ENCODE measurements at places on chromosomes 2 and 18. TPM values are rescaled to one million over a fixed set of nuclear protein-coding genes. Genes with fewer than 3 reads are reported as not detected.
A peak's percentile ranks its signal among the peaks of the same experiment; 100 is the strongest.

The GRHL1 gene
- total RNA-seq = 61.6 TPM

The SLC4A5 gene
- total RNA-seq = 7.2 TPM

GRCh38 chr18:10912790-10913545, 236.4 kb downstream of the PIEZO2 start:
- no peak for DNase-seq

The SERPINB4 gene
- total RNA-seq = not detected

The EVX2 gene
- not detected for total RNA-seq

DNA sequence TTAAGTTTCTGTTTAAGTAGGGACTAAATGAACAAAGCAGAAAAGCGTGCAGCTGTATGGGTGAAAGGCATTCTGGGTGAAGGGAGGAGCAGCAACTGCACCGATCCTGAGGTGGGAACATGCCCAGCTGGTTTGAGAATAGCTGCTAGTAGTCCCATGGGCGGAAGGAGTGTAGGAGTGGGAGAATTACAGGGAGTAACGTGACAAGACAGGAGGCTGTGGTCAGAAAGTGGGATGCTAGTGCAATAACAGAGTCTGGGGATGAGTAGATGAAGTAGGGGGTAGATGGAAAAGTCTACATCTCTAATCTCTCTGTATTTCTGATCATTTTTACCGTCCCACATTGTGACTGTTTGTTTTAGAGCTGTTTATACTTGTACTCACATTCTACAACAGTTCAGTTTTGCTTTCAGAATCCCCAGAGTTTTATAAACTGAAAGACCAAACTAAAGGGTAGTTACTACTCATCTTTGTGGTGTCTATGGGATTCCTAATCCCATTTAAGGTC, 118.9 kb downstream of the LCLAT1 start:
- peak; percentile 59 for DNase-seq

The TGIF1 gene
- 64.0 TPM for total RNA-seq

The CHRND gene
- not detected for total RNA-seq

DNA sequence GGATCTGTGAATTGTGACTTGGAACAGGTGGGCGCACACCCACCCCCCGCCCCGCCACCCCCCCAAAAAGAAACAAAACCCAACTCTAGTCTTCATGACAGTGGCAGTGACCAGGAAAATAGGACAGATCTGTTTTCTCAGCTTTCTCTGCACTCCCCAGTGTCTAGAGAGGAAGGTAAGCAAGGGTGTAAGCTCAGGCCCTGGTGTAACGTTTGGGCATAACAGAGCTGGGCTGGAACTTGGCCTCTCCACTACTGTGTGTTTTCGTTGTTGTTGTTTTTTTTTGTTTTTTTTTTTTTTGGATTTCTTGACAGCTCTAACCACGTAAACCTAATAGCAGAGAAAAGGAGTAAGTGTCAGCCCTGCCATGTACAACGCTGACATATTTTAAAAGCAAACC, 1160.8 kb downstream of the DPP10 start:
- DNase-seq = no peak

- DNase-seq = no peak
Observed at GRCh38 chr18:8045160-8045883, 478.2 kb downstream of the PTPRM start.

GRCh38 chr2:233700028-233700635, 7.4 kb downstream of the UGT1A6 start:
- peak; percentile 66 for DNase-seq

The ATP6V1B1 gene
- 2.4 TPM for total RNA-seq

- no peak for DNase-seq
Observed at GRCh38 chr2:172436889-172437288, 9.5 kb downstream of the ITGA6 start.

DNA sequence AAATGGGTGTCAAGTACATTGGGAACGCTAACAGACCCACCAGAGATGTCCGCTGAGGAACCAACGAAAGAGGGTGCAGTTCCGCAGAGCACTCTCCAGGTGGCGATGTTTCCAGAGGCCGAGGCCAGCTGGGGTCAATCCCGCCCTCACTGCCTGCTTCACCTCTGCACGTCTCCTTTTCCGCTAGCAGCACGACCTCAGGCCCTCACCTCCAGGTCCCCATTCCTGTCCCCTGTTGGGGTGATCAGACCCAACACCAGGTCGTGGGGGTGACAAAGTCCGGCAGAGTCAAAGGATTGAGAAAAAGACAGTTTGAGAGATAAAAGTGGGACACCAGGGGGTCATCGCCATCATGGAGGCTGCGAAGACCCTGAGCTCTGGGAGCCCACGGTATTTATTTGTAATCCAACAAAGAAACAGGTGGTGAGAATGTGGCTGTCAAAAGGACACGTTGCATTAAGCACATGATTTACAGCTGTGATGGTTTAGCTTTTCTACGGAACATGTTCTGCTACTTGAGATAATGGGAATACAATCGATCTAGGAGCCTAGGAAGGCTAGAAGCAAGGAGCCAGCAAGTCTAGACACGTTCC, 27.3 kb downstream of the ZAP70 start:
- no peak for DNase-seq

The PLEK gene
- 3.7 TPM for total RNA-seq
